Stomach (tissue), 19 donors: ENCODE measurements at places on chromosomes 16 and 17. TPM values are rescaled to one million over a fixed set of nuclear protein-coding genes. Genes with fewer than 3 reads are reported as not detected.

The PFAS gene
- total RNA-seq: 5.9 TPM

The TBC1D3E gene
- total RNA-seq: not detected

DNA sequence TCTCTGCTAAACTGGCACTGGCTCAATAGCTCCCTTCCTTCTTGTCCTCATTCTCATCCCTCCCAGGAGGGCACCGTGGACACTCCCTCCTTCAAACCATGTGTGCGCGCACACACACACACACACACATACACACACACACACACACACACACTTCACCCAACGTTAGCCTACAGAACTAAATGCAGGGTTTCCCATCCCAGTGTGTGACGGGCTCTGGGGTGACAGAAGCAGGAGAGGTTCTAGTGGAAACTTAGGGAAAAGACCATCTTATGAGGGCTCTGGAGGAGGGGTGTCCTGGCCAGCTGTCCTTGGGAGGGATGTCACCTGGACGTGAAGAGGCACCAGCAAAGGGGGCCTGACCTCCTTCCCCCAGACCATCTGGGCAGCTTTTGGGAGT is 19.7 kb downstream of the OSBPL7 start:
- no peaks in the 10 kb centered on the region for H3K4me1 ChIP-seq
- no peak overlapping the region for H3K4me3 ChIP-seq
- DNase-seq: no peak
- peaks cover 9% of the 10 kb centered on the region for H3K36me3 ChIP-seq

The CHST4 gene
- total RNA-seq: not detected

The LRRC37B gene
- 3.2 TPM for total RNA-seq

- no peaks in the 10 kb centered on the region for H3K36me3 ChIP-seq
- H3K27ac ChIP-seq: no peak overlapping the region
- peaks cover 20% of the 10 kb centered on the region for H3K27me3 ChIP-seq
- peak; percentile 26 for DNase-seq
Observed at GRCh38 chr16:77579351-77579891, 142.9 kb upstream of the NUDT7 start.

The ABCC6 gene
- 14.7 TPM for total RNA-seq

DNA sequence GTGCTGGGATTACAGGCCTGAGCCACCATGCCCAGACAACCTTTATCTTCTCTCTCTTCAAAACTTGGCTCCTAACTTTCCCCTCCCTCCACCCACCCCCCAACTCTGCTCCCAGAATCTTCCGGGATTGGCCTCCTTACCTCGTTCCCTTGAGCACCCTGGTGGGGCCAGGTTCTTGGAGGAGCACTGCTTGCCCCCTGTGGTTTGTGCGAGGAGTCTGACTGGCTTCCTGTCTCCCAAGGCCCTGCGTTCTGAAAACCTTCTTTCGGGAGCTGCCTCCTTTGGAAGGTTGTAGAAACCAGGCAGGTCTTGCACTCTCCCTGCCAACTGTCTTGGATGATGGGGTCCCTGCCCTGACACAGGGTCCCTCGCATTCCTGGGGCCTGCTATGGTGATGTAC is 19.8 kb downstream of the PLXDC1 start:
- DNase-seq: no peak
- no peaks in the 10 kb centered on the region for H3K4me1 ChIP-seq
- H3K27me3 ChIP-seq: no peaks in the 10 kb centered on the region
- H3K27ac ChIP-seq: no peak overlapping the region
- no peak overlapping the region for H3K4me3 ChIP-seq
- H3K36me3 ChIP-seq: no peaks in the 10 kb centered on the region

GRCh38 chr16:75787440-75787839 is 61.1 kb upstream of the CPHXL start:
- peaks cover 37% of the 10 kb centered on the region for H3K27me3 ChIP-seq
- no peaks in the 10 kb centered on the region for H3K36me3 ChIP-seq
- no peak overlapping the region for H3K4me3 ChIP-seq
- no peak for DNase-seq
- H3K4me1 ChIP-seq: no peaks in the 10 kb centered on the region

The KRT40 gene
- total RNA-seq: not detected

DNA sequence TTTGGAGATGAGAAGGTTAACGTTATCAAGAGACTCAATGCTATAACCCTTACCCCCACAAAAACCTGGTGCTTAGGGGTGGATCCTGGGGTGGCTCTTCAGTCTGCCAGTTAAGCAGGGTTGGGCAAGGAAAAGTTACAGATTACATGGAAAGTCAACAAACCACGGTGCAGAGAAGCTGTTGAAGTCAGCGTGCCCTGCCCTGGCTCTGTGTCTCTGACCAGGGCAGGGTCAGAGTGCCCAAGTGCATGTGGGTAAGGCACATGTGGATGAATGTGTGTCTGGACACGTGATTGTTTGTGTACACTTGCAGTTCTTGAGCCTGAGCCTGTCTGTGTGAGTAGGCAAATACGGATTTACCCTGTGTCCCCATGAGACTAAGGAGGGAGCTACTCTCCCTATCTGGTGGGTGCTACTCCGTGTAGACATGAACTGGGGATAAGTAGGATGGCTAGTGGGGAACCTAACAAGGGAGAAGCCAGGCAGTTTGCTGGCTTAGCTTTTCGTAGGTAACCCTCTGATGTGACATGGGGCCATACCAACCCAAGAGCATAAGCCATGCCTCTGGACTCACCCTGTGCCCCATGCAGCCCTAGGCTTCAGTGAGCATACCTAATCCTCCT is 5.5 kb downstream of the IGFBP4 start:
- H3K27me3 ChIP-seq: peaks cover 12% of the 10 kb centered on the region
- peaks cover 56% of the 10 kb centered on the region for H3K4me1 ChIP-seq
- H3K36me3 ChIP-seq: peaks cover 8% of the 10 kb centered on the region
- H3K27ac ChIP-seq: peak overlapping the region; percentile 88
- peak; percentile 70 for DNase-seq

DNA sequence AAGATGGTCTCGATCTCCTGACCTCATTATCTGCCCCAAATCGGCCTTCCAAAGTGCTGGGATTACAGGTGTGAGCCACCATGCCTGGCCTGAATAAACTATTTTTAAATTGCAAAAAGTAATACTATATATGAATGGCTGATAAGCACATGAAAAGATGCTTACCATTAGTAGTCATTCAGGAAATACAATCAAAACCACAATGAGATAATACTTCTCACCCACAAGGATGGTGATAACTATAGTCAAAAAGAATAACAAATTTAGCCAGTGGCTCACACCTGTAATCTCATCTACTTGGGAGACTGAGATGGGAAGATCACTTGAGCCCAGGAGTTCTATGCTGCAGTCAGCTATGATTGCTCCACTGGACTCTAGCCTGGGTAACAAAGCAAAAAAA is 2.4 kb upstream of the TACO1 start:
- peaks cover 30% of the 10 kb centered on the region for H3K4me1 ChIP-seq
- DNase-seq: no peak
- no peaks in the 10 kb centered on the region for H3K27me3 ChIP-seq
- no peak overlapping the region for H3K4me3 ChIP-seq
- no peak overlapping the region for H3K27ac ChIP-seq
- peaks cover 11% of the 10 kb centered on the region for H3K36me3 ChIP-seq

DNA sequence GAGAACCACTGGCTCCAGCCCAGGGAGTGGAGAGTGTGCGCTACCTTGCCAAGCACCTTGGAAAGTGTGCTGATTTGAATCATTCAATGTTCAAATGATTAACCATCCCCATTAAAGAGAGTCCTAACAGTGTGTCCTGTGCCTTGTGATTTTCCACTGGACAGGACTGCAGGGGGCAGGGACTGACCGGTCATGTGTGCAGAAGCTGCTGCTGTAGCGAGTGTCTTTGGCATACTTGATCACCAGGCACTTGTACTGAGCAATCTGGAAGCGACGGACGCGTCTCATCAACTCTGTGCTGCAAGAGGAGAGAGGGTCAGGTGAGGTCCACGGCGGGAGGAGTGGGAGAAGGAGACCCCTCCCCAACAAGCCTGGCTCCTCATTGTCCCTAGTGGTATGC is 2.0 kb downstream of the TK1 start:
- H3K4me1 ChIP-seq: peaks cover 68% of the 10 kb centered on the region
- peak overlapping the region; percentile 81 for H3K27ac ChIP-seq
- H3K27me3 ChIP-seq: no peaks in the 10 kb centered on the region
- H3K4me3 ChIP-seq: peak overlapping the region; percentile 23
- H3K36me3 ChIP-seq: no peaks in the 10 kb centered on the region
- no peak for DNase-seq

The COX6A2 gene
- total RNA-seq: not detected

The ACLY gene
- total RNA-seq: 48.7 TPM

GRCh38 chr17:76511668-76512365 is 10.6 kb upstream of the RHBDF2 start:
- peaks cover 13% of the 10 kb centered on the region for H3K4me1 ChIP-seq
- H3K4me3 ChIP-seq: no peak overlapping the region
- no peak overlapping the region for H3K27ac ChIP-seq
- no peaks in the 10 kb centered on the region for H3K36me3 ChIP-seq

DNA sequence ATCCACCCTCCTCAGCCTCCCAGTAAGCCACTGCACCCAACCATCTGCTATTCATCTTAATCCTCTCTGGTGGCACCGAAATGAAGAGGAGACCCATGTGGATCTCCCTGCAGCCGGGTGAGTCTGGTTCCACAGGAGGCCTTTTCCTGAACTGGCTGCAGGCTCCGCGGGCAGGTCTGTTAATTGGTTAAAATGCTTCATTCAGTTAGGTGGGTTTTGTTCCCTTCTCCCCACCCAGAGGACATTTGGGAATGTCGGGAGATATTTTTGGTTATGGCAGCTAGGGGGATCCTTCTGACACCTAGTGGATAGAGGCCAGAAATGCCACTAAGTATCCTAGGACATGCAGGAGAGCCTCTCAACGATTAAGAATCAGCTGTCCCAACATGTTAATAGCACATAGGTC is 16.7 kb downstream of the C16orf54 start:
- no peak overlapping the region for H3K27ac ChIP-seq
- no peak for DNase-seq
- no peaks in the 10 kb centered on the region for H3K36me3 ChIP-seq
- no peak overlapping the region for H3K4me3 ChIP-seq
- no peaks in the 10 kb centered on the region for H3K4me1 ChIP-seq
- no peaks in the 10 kb centered on the region for H3K27me3 ChIP-seq

- no peaks in the 10 kb centered on the region for H3K27me3 ChIP-seq
- no peaks in the 10 kb centered on the region for H3K4me1 ChIP-seq
- peak overlapping the region; percentile 13 for H3K4me3 ChIP-seq
- no peak for DNase-seq
Observed at GRCh38 chr17:6940186-6940649, 55.6 kb upstream of the ALOX12 start.

- H3K36me3 ChIP-seq: no peaks in the 10 kb centered on the region
- no peaks in the 10 kb centered on the region for H3K27me3 ChIP-seq
- peaks cover 76% of the 10 kb centered on the region for H3K4me1 ChIP-seq
Observed at GRCh38 chr17:78879635-78880186, 23.3 kb downstream of the CEP295NL start.

The IRF8 gene
- total RNA-seq: 20.3 TPM

GRCh38 chr17:30345527-30346075 is 11.7 kb upstream of the TMIGD1 start:
- H3K27ac ChIP-seq: peak overlapping the region; percentile 83
- H3K4me1 ChIP-seq: peaks cover 48% of the 10 kb centered on the region
- no peaks in the 10 kb centered on the region for H3K36me3 ChIP-seq
- H3K4me3 ChIP-seq: no peak overlapping the region
- no peaks in the 10 kb centered on the region for H3K27me3 ChIP-seq
- DNase-seq: peak; percentile 35

The NHERF1 gene
- 81.0 TPM for total RNA-seq

The FAM83G gene
- total RNA-seq: 8.8 TPM

DNA sequence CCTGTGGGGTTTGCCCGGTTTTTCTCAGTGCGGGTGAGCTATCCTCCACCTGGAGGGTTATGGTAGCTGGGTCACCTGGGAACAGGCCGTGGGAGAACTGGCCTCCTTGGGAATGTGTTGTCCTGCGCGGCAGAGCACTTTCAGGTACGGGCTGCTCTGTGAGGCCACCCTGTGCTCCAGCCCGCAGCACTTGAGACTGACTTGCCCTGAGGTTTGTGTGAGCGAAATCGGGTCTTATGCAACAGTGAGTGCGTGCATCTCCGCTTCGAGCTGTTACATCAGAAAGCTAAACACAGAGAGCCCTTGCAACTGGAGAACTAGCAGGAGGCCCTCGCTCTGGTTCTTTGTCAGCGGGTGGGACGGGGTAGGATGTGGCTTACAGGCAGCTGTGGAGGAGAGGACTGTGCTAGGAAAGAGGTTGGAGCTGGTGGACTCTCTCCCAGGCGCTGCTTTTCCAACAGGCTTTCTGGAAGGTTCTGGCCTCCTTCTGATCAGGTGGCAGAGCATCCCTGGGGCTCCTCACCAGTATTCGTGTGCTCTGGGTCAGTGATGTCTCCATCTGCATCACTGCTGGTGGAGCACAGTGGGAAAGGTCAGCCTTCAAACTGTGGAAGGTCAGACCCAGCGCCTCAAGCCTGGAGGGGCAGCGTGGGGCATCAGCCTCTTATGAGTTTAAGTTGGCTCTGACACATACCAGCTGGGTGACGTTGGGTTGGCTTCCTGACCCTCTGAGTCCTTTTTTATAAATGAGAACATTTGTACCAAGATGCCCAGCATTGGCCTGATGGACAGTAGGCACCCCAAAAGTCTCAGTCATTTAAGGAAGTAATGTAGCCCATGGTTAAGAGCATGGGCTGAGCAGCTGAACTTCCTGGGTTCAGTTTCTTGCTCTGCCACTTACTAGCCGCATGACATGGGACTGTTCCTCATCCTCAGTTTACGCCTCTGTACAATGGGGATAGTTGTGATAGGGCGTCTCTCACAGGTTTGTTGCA is 76.3 kb downstream of the KSR1 start:
- no peaks in the 10 kb centered on the region for H3K27me3 ChIP-seq
- no peaks in the 10 kb centered on the region for H3K36me3 ChIP-seq
- H3K27ac ChIP-seq: peak overlapping the region; percentile 75
- peak; percentile 79 for DNase-seq
- peaks cover 51% of the 10 kb centered on the region for H3K4me1 ChIP-seq

GRCh38 chr16:17632667-17633066 is 161.9 kb upstream of the XYLT1 start:
- no peak overlapping the region for H3K4me3 ChIP-seq
- H3K27me3 ChIP-seq: no peaks in the 10 kb centered on the region
- no peak overlapping the region for H3K27ac ChIP-seq
- no peak for DNase-seq
- no peaks in the 10 kb centered on the region for H3K36me3 ChIP-seq

DNA sequence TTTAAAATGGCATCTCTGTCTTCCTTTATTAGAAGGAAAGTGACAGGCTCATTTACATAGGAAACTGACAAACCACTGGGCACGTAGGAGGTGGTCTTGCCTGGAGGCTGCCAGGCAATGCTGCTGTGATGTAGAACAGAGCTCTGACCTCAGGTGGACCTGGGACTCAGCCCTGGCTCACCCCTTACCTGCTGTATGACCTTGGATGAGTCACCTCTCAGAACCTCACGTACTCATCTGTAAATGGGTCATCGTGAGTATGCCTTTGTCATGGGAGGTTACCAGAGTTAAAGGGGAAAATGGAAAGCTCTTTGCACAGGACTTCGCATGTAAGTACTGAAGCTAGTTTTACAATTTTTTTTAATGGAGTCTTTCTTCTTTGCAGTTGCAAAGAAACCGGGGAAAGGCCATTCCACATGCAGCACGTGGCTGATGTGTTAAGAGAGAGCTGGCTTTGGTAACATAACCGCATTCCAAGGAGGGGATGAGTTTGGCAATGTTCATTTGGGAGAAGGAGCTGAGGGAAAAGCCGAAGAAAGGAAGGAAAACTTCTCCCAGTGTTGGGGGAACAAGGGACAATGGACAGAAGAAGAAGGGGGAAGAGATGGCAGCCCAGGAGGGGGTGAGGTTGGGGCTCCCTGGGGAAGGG is 37.4 kb upstream of the LONP2 start:
- H3K36me3 ChIP-seq: no peaks in the 10 kb centered on the region
- no peak overlapping the region for H3K4me3 ChIP-seq
- no peaks in the 10 kb centered on the region for H3K4me1 ChIP-seq
- no peak overlapping the region for H3K27ac ChIP-seq
- no peaks in the 10 kb centered on the region for H3K27me3 ChIP-seq
